ENCODE measurements at places on chromosomes 6 and 20. TPM values are rescaled to one million over a fixed set of nuclear protein-coding genes. Genes with fewer than 3 reads are reported as not detected.

GRCh38 chr6:36273067-36273466 lies 3.2 kb downstream of the PNPLA1 start:
- no peaks in the 10 kb centered on the region for H3K4me1 ChIP-seq
- no peak overlapping the region for H3K4me3 ChIP-seq
- no peaks in the 10 kb centered on the region for H3K36me3 ChIP-seq
- DNase-seq, result no peak
- no peaks in the 10 kb centered on the region for H3K27me3 ChIP-seq
- no peak overlapping the region for H3K27ac ChIP-seq

Gene VWA7
- 24.1 TPM for total RNA-seq

GRCh38 chr20:57383447-57384347 lies 7.5 kb upstream of the RBM38 start:
- no peak for DNase-seq
- no peaks in the 10 kb centered on the region for H3K27me3 ChIP-seq
- H3K27ac ChIP-seq, result no peak overlapping the region
- H3K4me3 ChIP-seq, result no peak overlapping the region

DNA sequence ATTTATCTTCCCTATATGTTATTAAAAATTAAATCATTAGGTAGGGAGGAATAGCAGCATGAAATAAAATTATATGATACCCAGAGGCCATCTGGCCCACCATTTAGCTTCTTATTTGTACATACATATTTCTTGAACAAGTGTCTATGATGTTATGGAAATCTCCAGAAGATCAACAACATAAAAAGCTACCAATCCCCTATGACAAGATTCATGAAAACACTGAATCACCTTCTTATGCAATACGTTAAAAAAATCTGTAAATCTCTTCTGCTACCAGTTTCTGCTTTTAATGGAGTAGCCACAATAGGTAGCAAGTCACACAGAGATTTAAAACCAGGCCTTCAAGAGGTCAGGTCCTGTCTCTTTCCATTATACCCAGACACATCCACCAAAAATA lies 125.8 kb upstream of the ENPP5 start:
- no peak for DNase-seq
- no peak overlapping the region for H3K27ac ChIP-seq
- no peaks in the 10 kb centered on the region for H3K36me3 ChIP-seq
- no peaks in the 10 kb centered on the region for H3K4me1 ChIP-seq
- no peak overlapping the region for H3K4me3 ChIP-seq

Gene ERVFRD-1
- total RNA-seq, result 0.21 TPM

- H3K36me3 ChIP-seq, result no peaks in the 10 kb centered on the region
- no peak overlapping the region for H3K4me3 ChIP-seq
- no peaks in the 10 kb centered on the region for H3K27me3 ChIP-seq
- no peaks in the 10 kb centered on the region for H3K4me1 ChIP-seq
Observed at GRCh38 chr6:37126493-37126958, 43.4 kb upstream of the PIM1 start.

DNA sequence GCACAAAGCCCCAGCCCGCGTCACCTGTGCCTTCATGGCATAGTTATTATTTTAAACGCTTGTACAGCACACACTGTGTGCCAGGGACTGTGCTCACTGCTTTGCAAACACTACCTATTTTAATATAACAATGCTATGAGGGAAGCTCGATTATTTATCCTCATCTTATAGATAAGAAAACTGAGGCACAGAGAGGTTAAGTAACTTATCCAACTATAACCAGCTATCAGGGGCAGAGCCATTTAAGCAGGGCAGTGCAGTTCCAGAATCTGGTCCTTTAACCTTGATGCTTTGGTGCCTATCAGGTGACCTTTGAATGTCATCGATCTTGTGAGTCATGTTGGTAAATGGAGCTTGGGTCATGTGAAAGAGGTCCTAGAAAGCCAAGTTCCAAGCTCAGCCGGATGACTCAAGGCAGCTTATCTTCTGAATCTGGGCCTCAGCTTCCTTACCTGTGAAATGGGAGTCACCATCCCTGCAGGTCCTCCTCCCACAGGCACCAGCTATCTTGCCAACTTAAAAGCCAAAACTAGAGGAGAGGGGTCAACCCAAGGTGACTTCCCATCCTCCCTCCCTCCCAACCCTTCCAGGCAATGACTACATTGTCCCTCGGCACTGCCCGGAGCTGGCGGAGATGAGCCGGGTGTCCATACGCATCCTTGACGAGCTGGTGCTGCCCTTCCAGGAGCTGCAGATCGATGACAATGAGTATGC lies 56.4 kb upstream of the TTPAL start:
- no peak overlapping the region for H3K27ac ChIP-seq
- no peak overlapping the region for H3K4me3 ChIP-seq
- H3K36me3 ChIP-seq, result no peaks in the 10 kb centered on the region
- no peaks in the 10 kb centered on the region for H3K4me1 ChIP-seq
